Stimulated activated CD4-positive, alpha-beta T cell treated with anti-CD3 and anti-CD28 coated beads, Interleukin-1b, Interleukin-23, amount 100 ng/mL, for 1 hour (primary cell): ENCODE measurements at places on chromosomes 7 and 10.

- DNase-seq: no peak
These were observed 386.5 kb upstream of the MKI67 start for GRCh38 chr10:128512767-128513166.

GRCh38 chr7:107242267-107242666, 73.5 kb downstream of the HBP1 start:
- no peak for DNase-seq

- no peak for DNase-seq
These were observed 501.2 kb downstream of the ADRA2A start for GRCh38 chr10:111578076-111578475.

DNA sequence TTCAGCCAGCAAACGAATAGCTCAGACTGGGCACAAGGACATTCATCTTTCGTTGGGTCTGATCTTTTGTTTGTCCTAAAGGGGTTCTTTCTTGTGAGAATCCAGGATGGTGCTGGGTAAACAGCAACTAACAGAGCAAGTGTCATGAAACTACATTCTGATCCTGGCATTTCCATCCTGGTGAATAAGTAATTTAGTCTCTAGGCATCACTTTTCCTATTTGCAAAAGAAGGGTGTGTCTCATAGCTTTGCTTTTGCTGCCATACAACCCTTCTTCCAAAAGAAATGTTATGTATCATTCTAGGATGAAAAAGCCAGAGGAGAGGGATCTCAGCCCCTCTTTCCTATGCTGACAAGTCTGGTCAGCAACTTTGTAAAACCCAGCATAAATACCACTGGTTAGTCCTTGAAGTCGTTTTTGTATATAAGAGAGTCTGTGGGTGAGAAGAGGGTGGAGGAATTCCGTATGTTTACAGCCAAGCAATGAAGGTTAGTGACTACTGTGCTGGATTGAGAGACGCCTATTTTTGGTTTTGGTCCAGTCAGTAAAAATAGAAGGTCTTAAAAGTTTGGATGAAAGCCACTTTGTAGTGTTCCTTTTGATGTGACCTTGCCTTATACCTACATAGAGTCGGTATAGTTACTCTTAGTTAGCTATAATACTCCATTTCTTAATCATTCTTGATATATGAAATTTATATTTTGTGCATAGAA, 88.4 kb upstream of the SLC25A13 start:
- DNase-seq: no peak

DNA sequence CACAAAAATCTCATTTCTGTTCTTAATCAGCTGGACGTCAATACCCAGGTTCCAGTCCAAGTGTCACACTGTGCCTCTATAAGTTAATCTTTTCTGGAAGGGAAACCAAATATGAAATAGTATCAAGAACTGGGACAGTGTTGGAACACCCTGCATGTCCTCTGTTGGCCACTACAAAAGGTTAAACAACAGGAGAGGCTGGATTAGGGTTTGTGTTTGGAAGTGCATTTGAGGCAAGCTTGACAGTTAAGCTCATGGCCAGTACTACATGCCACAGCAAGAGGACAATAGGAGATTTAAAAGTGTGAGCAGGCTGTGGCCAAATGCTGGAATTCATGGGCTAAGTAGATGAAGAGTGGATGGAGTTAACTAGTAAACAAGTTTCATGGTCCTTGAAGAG, 751.5 kb downstream of the AUTS2 start:
- DNase-seq: no peak

DNA sequence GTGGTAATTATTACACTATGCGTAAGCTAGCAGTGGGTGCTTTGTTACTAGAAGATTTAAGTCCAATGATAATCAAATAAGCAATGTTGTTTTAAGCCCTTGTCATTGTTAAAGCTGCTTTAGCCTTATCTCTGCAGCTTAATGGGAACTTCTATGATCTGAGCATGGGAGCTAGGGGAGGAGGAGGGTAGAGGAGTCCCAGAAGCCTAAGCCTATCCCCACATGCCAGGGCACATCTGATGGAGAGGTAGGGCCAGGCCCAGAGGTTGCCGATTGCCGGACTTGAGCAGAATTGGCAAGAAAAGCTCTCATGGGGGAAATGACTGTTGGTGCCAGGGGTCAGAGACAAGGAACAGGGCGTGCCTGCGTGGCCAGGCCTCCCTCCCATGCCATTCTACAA, 13.4 kb downstream of the CUBN start:
- DNase-seq: no peak

DNA sequence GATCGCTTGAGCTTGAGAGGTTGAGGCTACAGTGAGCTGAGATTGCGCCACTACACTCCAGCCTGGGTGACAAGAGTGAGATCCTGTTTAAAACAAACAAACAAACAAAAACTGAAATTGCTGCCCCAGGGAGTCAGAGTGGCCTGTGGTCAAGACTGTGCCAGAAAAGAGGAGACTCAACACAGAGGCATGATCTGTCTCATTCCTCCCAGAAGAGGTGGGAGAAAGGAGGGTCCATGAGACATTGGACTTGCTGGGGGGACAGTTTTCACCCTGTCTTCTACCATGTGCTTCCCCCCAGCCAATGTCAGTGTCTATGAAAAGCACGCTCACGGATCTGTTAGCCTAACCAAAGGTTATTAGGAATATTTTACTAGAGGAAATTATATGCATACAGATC, 3.2 kb downstream of the ZNF853 start:
- no peak for DNase-seq

GRCh38 chr7:105830405-105831301, 45.7 kb downstream of the ATXN7L1 start:
- no peak for DNase-seq

- DNase-seq: no peak
These were observed 169.1 kb downstream of the EGFR start for GRCh38 chr7:55187701-55188491.

DNA sequence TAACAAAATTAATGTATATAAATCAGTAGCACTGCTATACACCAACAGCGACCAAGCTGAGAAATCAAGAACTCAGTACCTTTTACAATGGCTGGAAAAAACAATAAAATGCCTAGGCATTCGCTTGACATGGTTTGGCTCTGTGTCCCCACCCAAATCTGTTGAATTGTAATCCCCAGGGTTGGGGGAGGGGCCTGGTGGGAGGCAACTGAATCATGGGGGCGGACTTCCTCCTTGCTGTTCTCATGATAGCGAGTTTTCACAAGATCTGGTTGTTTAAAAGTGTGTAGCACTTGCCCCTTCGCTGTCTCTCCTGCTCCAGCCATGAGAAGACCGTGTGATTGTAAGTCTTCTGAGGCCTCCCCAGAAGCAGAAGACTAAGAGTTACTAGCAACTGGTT, 8.6 kb downstream of the ZNF786 start:
- no peak for DNase-seq

GRCh38 chr10:96767611-96768010, 47.3 kb upstream of the PIK3AP1 start:
- DNase-seq: no peak

- no peak for DNase-seq
These were observed 85.9 kb downstream of the CDK6 start for GRCh38 chr7:92750447-92750839.

- DNase-seq: no peak
These were observed 1331.6 kb upstream of the SORCS1 start for GRCh38 chr10:108496106-108496505.

GRCh38 chr7:130390486-130390885, 10.2 kb downstream of the CPA1 start:
- DNase-seq: no peak

- no peak for DNase-seq
These were observed 64.9 kb upstream of the TMEM140 start for GRCh38 chr7:135083005-135083404.
